ENCODE measurements at places on chromosomes 11 and 22.

DNA sequence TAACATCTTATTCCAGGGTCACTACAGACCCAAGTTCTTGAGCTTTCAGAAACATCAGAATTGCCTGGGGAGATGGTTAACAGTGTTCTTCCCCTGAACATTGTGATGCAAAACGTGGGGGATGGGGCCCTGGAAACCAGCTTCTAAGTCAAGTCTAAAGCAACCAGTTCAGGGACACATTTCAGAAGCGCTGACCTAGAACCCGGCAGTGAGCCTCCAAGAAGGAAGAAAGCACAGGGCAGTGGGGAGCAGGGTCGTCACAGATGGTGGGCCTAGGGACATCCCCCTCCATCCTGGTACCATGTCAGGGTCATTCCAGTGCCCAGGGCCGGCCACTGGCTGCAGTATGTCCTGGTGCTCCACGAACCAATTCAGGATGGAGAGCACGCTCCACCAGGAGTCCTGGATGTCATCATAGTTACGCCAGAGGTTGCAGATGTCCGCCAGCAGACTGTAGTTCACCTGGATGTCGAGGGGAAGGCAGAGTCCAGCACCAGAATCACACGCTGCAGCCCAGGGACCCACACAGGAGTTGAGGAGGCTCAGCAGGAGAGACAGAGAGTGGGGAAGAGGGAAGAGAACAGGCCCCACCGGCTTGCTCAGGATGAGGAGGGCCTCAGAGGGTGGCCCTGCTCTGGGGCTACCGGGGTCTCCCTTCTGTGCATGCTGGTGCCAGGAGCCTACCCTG, 5.0 kb downstream of the NAGA start:
- no peak for DNase-seq

- DNase-seq = no peak
Measured at GRCh38 chr22:46865052-46865434, 102.6 kb downstream of the TBC1D22A start.

- DNase-seq = no peak
Measured at GRCh38 chr22:45503816-45504372, 1.2 kb downstream of the FBLN1 start.

DNA sequence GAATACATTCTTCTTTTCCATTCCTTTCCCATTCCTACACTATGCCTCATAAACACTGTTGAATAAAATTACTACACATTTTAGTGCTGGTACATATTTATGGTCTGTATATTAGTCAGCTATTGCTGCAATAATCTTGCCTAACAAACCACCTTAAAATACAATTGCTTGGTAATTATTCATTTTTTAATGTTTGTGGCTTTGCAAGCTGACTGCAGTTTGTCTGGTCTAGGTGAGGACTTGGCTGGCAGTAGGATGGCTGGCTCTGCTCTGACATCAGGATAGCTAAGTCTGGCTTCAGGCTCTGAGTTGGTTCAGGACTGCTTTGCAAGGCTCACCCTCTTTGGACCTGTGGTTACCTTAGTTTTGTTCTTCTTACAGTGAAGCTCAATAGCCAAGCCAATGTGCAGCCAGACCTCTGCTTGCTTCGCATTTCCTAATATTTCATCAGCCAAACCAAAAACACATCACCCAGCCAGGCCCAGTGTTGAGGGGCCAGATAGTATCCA, 913.4 kb upstream of the RAG2 start:
- peak; percentile 63 for DNase-seq

- DNase-seq = peak; percentile 92
Measured at GRCh38 chr11:10117709-10118351, 176.2 kb downstream of the SBF2 start.

DNA sequence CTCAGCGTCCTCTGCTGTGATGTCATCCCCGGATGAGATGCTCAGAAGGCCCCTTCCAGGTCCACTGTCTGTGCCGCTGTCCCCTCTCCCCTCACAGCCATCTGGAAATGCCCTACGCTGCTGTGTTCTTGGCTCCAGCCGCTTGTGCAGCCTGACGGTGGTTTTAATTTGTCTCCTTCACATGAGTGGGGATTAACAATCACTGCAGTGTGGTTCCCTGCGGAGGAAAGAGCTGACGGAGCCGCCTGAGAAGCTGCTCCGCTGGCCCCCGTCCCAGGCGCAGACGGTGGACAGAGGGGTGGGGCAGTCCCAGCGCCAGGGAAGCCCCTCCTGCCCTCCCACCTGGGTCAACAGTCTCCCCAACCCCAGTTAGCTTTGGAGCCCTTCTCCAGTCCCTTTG, 67.5 kb upstream of the PHF21B start:
- no peak for DNase-seq

GRCh38 chr11:126346586-126346940, 8.9 kb upstream of the ST3GAL4 start:
- DNase-seq = no peak

- DNase-seq = no peak
Measured at GRCh38 chr22:50170453-50171318, at the start of gene PANX2. TSS of gene PANX2 (plus strand) at chr22:50170731. CDS start at chr22:50170731, 0 bp downstream.

GRCh38 chr22:47380692-47381091, 618.2 kb downstream of the TBC1D22A start:
- no peak for DNase-seq

GRCh38 chr11:63874511-63874910, 35.6 kb downstream of the MARK2 start:
- no peak for DNase-seq

- DNase-seq = no peak
Measured at GRCh38 chr11:32439501-32440210, 4.3 kb upstream of the WT1 start.

DNA sequence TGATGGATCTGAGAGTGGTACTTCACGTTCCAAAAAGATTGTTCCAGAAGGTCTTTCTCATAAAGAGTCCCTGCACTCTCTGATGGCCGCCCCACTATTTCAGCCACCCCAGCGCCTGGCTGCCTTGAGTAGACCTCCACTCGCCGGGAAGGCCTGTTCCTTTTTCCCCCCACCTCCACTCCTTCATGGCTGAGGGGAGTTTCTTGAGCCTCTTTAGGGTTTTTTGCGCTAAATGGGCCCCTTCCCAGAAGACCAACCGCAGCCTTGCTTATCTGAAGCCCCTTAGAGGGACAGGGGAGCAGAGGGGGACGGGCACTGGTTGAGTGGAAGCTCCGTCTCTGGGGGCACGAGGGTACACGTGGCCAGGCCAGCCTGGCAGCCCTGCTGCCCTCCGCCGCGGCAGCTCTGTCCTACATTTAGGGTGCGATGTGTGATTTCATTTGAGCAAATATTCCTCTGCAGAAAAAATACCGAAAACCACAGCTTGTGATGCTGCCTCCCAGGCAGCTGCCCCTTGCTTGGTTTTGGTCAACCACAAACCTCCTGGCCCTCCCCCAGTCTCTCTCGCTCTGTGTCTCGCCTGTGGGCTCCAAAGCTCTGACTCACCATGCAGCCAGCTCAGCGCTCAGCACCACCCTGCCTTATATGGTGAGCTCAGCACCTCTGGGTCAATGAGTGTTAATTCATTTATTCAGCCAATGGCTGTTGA, 88.7 kb downstream of the TP53I11 start:
- peak; percentile 100 for DNase-seq

GRCh38 chr22:46593211-46593681, 26.9 kb upstream of the GRAMD4 start:
- no peak for DNase-seq

DNA sequence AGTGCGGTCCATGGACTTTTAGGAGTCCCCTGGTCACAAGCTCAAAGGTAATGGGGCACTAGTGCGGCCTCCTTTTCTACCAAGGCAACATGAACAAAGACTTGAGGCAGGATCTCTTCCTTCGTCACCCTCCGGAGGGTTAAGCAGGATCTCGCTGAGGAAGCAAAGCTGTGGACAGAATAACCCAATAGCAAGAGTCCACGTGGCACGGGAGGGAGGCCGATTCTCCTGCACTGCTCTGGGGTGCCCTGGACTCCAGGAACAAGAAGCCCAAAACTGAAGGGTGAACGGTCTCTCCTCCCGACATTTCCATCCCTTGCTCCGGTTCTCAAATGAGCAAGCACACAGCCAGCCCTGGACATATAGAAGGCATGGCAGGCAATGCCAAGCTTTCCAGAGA, 20.7 kb downstream of the MYH9 start:
- DNase-seq = no peak

DNA sequence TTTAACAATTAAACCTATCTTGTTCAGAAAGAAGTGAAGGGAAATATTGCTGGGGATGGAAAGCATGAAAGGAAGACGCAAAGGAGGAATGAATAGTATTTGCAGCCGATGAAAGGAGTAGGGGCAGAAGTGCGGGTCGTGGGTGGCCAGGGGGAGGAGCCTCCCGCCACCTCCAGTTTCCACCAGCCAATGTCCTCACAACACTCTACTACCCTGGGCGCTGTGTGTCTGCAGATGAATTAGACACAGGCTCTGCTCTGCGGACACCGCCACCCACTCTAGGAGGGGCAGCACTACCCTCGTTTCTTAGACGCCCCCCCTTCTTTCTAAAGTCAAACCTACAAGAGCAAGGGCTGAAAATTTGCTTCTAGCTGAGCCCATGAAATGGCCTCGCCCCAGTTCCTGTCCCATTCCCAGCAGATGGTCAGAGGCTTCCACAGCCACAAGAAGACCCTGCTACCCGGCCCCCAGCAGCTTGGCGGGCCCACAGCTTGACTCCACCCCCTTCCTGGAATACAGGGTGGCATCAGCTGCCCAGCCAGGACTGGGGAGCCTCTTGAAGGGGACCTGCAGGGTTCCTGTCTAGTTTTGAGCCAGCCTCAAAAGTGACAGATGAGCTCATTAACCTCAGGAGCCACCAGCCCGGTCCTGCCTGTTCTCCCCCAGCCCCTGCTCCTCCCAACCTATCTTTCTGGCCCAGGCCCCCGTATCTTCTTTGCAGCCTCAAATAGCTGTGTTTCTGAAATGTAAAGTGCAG, 268.1 kb downstream of the BUD13 start:
- DNase-seq = no peak

GRCh38 chr22:48874956-48875355, 952.7 kb downstream of the BRD1 start:
- DNase-seq = no peak

- DNase-seq = no peak
Measured at GRCh38 chr11:101323997-101324396, 194.4 kb upstream of the PGR start.

- no peak for DNase-seq
Measured at GRCh38 chr11:130655300-130655699, 206.9 kb downstream of the ADAMTS15 start.

GRCh38 chr11:60889869-60890311, 16.5 kb downstream of the PRPF19 start:
- no peak for DNase-seq

DNA sequence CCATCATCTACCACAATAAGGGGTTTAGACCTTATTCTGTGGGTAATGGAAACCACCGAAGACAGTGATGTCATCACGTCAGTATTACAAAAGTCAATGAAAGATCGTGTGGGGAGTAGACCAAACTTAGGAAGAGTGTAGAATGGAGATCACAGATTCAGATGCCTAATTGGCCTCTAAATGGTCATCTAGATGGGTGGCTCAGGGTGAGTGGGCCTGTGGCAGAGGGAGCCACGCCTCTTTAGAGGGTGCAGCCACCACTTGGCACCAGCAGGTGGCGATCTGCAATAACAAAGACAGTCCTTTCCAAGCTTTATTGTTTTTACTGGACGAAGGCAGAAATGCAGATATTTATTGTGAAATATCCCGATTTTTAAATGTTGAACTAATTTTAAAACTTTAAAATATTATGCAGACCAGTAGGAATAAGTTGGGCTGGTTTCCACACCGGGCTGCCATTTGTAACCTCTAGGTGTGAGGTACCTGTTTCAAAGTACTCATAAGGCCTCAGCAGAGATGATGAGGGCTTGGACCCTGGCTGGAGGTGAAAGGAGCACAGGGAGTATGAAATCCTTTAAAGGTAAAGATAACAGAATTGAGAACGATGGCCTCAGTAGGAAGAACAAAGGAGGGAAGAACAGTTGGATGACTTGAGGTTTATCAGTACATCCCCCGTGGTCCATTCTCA, 222.0 kb downstream of the DBX1 start:
- DNase-seq = peak; percentile 62

DNA sequence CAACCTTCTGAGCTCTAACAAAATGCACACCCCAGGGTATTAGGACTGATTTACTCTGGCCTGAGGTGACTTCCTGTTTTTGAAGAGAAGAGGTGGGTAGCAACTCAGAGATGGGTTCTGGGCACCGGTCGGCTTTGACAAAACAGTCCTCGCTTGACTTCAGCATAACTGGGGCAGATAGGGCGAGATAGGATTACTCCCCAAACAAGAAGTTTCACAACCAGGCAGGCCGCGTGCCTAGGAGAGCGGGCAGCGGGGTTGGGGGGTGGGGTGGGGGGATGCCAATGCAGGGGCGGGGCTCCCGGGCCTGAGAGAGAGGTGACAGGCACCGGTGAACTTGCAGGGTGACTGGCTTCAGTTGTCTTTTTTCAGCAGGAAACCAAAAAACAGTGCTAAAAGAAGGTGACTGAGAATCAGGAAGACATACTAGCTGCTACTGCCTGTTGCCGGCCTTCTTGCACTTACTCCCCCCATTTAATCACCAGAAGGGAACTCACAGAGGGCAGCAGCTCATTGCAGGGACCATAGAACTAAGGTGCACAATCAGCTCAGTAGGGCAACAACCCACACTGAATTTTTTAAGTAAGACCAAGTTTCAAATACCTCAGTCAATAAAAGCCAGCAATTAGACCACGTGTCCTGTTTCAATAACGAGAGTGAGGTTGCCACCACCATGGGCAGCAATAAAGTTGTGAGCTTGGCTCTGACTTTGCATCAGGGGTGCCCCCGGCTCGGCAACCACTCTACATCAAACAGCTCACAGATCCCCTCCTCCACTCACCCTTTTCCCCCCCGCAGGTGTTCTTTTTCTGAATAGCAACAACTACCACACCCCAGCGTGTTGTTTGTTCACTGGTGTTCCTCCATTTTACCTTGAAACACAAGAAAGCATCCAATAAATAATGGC, 37.2 kb upstream of the ETS1 start:
- no peak for DNase-seq

DNA sequence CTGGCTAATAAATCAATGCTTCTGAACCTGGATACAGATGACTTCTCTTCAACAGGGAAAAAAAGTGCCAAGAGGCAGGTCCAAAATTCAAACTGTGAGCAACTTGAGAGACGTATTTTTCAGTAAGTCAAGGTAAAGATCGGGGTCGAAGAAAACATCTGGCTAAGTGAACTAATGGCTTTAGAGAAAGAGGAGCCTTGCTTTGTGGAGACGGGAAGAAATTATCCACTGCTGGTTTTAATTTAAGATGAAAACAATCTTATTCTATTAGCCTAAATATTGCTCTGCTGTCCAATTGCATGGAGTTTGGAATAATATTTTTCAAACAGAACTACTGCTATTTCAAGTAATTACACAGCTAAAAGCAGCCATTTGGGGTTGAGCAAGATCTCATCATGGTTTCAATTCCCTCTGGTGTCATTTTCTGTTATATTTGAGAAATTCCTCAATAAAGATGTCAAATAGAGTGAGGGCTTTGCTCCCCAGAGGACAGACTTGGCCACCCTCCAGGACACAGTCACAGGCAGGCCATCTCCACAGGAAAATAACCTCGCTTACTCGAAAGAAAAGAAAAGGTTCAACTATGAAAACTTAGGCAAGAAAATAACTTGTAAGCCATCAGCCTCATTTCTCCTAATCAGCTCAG, 29.8 kb downstream of the SCUBE1 start:
- peak; percentile 70 for DNase-seq

- DNase-seq = no peak
Measured at GRCh38 chr11:126844789-126845188, 155.8 kb downstream of the KIRREL3 start.

- no peak for DNase-seq
Measured at GRCh38 chr11:69841170-69841858, 22.1 kb upstream of the FGF3 start.

GRCh38 chr11:134157451-134157850, 66.3 kb downstream of the NCAPD3 start:
- DNase-seq = no peak

GRCh38 chr11:34601085-34601444, 19.8 kb upstream of the EHF start:
- DNase-seq = no peak

GRCh38 chr11:72204886-72205285, 11.7 kb upstream of the FOLR2 start:
- no peak for DNase-seq

Data from fibroblast of skin of scalp (primary cell).